ENCODE measurements at places on chromosomes 1 and 21.

- DNase-seq: no peak
- H3K4me3 ChIP-seq: no peak overlapping the region
- no peaks in the 10 kb centered on the region for H3K36me3 ChIP-seq
- H3K4me1 ChIP-seq: peaks cover 20% of the 10 kb centered on the region
- peaks cover 3% of the 10 kb centered on the region for H3K27me3 ChIP-seq
- H3K27ac ChIP-seq: no peak overlapping the region
Observed at GRCh38 chr1:150772326-150772725, 6.7 kb upstream of the CTSS start.

DNA sequence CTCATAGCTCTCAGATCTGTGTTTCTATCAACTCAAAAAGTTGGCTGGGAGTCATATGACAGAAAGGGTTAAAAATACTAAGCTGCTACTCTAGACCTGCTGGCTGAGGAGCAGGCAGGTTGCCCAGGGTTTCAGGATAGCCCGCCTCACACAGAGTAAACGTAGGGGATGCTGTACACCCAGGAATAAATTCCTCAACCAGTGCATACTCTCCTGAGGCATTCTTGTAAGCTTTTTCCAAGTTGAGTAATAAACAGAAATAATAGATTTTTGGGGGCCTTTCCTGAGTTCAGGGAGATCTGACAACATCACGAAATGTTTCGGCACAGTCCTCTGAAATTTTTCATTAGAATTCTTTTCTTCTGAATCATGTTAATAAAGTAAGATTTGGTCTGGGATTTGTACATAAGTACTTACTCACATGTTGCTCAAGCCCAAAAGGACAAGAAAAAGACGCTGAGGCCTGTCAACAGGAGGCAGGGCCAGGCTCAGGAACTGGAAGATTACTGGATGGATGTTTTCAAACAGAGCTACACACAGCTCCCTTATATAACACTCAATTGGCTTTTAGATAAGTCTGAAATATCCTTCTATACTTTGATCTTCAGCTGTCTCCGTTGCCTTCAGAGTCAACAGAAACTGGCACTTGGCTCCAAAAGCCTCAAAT, 41.0 kb downstream of the TGFBR3 start:
- no peak for DNase-seq
- H3K27ac ChIP-seq: no peak overlapping the region
- peaks cover 3% of the 10 kb centered on the region for H3K36me3 ChIP-seq

GRCh38 chr1:229238674-229239415, 32.1 kb upstream of the RAB4A start:
- H3K27ac ChIP-seq: no peak overlapping the region
- no peak overlapping the region for H3K4me3 ChIP-seq
- no peak for DNase-seq

GRCh38 chr1:177969825-177970371, at the start of gene SEC16B:
SEC16B (minus strand) TSS chr1:177970058; CDS start chr1:177967981, 2,077 bp downstream.
- no peak within 1 kb of the TSS for H3K27ac ChIP-seq
- H3K36me3 ChIP-seq: no peaks in the 10 kb centered on the region
- no peaks in the 10 kb centered on the region for H3K4me1 ChIP-seq
- no peak for DNase-seq
- no peak within 1 kb of the TSS for H3K4me3 ChIP-seq
- no peaks in the 10 kb centered on the region for H3K27me3 ChIP-seq

DNA sequence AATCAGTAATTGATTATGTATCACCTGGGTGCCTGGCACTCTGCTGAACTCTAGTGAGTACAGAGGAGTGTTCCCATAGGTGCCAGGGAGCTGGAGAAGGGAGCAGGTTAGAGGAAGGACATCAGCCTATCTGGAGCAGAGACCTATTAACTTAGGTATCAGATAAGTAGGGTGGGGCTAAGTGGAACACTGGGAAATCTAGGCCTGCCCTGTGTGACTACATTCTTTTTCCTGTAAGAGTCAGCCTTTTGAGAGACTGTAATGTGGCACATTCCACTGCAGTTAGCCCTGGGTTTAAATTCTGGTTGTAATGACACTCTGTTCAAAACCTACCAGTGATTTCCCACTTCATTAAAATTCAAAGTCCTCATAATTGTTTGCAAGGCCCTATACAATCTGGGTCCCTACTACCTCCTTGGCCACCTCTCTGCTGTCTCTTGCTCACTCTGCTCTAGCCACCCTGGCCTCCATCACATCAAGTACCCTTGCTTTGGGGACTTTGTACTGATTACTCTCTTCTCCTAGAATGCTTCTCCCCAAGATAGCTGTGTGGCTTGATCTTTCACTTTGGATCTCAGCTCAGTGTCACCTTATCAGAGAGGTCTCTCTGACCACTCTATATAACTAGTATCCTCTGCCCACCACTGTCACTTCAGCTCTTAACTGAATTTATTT, 12.9 kb downstream of the STX12 start:
- H3K27me3 ChIP-seq: no peaks in the 10 kb centered on the region
- no peak overlapping the region for H3K27ac ChIP-seq
- H3K4me1 ChIP-seq: peaks cover 5% of the 10 kb centered on the region
- no peak for DNase-seq

GRCh38 chr1:198741744-198742143, 102.9 kb downstream of the PTPRC start:
- no peaks in the 10 kb centered on the region for H3K27me3 ChIP-seq
- H3K27ac ChIP-seq: no peak overlapping the region
- peaks cover 62% of the 10 kb centered on the region for H3K36me3 ChIP-seq
- no peak overlapping the region for H3K4me3 ChIP-seq

Data from activated CD8-positive, alpha-beta T cell treated with anti-CD3 and anti-CD28 coated beads, Interleukin-2, amount 10 ng/mL, durations not matched to agents 7 days and 5 days (primary cell).